ENCODE measurements at places on chromosomes 3 and 15.

GRCh38 chr15:53506370-53506769, 253.1 kb downstream of the WDR72 start:
- no peak overlapping the region for H3K27ac ChIP-seq
- no peak for DNase-seq
- no peaks in the 10 kb centered on the region for H3K27me3 ChIP-seq
- H3K36me3 ChIP-seq, result peaks cover 2% of the 10 kb centered on the region

GRCh38 chr15:52379395-52380106, 83.9 kb upstream of the MYO5C start:
- no peak overlapping the region for H3K4me3 ChIP-seq
- H3K36me3 ChIP-seq, result peaks cover 45% of the 10 kb centered on the region
- no peak for DNase-seq
- no peaks in the 10 kb centered on the region for H3K4me1 ChIP-seq

DNA sequence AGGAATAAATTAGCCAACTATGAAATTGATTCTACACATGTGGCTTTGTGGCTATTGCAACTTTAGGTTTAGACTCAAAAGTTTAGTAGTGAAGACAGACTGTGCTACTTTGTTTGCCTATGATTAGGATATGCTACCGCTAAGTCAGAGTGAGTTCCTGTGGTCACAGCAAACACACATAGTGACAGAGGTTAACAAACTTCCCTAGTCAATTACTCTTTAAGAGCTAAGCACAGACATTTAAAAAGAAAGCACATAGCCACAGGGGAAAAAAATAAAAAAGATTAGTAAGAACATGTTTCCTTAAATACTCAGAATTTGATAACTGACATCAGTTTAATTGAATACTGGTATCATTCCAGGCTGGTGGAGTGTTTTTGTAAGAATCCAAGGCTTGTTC, 207.1 kb downstream of the GBE1 start:
- H3K4me1 ChIP-seq, result no peaks in the 10 kb centered on the region
- no peak overlapping the region for H3K27ac ChIP-seq
- peaks cover 2% of the 10 kb centered on the region for H3K36me3 ChIP-seq
- no peak overlapping the region for H3K4me3 ChIP-seq

GRCh38 chr3:73215901-73216300, 154.4 kb downstream of the EBLN2 start:
- no peak overlapping the region for H3K27ac ChIP-seq
- no peak for DNase-seq
- no peak overlapping the region for H3K4me3 ChIP-seq
- no peaks in the 10 kb centered on the region for H3K36me3 ChIP-seq
